ENCODE measurements at places on chromosomes 3 and 15. TPM values are rescaled to one million over a fixed set of nuclear protein-coding genes. Genes with fewer than 3 reads are reported as not detected.

ABHD6 gene
- total RNA-seq: 12.1 TPM

ITIH4 gene
- total RNA-seq: 3.3 TPM

GOLGA6A gene
- total RNA-seq: not detected

IL20RB gene
- 2.6 TPM for total RNA-seq

PCSK6 gene
- 0.15 TPM for total RNA-seq

SLC12A1 gene
- not detected for total RNA-seq

TM6SF1 gene
- total RNA-seq: 3.0 TPM

CISH gene
- total RNA-seq: 0.73 TPM

RMDN3 gene
- total RNA-seq: 16.0 TPM

RNF123 gene
- total RNA-seq: 26.2 TPM

PRKCD gene
- 7.3 TPM for total RNA-seq

SLC38A3 gene
- total RNA-seq: not detected

EOMES gene
- total RNA-seq: not detected
